ENCODE measurements at places on chromosomes 6 and 20.

GRCh38 chr6:168439794-168440450 lies 1.1 kb upstream of the SMOC2 start:
- DNase-seq: no peak

DNA sequence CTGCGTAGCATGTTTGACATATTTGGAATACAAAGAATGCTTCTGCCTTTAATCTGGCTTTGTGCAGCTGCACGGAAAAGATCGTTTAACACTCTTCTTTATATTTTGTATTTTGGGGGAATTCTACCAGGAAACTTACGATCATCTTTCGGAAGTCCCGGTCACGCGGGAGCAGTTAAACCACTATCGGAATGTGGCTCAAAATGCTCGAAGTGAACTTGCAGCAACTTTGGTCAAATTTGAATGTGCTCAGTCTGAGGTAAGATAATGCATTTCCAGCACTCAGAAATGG lies 42.3 kb downstream of the CCDC170 start:
- DNase-seq: peak; percentile 50

- DNase-seq: no peak
Measured at GRCh38 chr6:47348316-47348863, 38.7 kb upstream of the TNFRSF21 start.

GRCh38 chr6:108800427-108800864 lies 47.8 kb upstream of the ARMC2 start:
- no peak for DNase-seq

- no peak for DNase-seq
Measured at GRCh38 chr6:154484942-154485341, 25.5 kb downstream of the CNKSR3 start.

DNA sequence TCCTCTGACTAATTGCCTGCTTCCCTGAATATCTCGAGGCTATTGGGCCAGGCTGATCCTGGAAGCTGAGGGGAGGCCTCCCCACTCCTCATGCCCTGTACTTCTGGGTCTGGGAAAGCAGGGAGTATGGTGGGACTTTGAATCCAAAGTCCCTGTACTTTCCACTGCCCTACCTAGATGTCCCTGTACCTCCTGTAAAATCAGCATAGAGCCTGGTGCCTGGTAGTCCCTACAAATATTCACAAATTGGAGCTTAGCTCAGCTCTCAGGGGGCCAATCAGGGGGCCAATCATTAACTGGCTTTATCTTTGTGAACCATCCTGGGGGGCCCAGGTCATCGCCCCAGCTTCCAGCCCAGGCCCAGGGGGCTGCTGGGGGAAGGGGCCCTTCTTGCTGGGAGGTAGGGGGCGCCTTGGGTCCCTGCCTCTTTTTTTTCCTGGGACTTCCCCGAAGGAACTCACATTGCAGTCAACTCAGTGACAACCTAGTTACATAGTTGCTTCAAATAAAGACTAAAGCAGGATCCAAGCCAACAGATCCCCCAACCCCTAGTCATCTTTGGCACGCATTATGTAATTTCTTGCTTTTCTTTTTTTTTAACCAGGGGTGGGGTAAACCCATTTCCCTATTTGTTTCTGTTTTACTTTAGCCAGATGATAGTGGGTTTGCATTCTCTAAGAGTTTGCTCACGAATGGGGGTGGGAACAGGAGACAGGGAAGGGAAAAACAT lies 6.9 kb upstream of the VEGFA start:
- peak; percentile 61 for DNase-seq

DNA sequence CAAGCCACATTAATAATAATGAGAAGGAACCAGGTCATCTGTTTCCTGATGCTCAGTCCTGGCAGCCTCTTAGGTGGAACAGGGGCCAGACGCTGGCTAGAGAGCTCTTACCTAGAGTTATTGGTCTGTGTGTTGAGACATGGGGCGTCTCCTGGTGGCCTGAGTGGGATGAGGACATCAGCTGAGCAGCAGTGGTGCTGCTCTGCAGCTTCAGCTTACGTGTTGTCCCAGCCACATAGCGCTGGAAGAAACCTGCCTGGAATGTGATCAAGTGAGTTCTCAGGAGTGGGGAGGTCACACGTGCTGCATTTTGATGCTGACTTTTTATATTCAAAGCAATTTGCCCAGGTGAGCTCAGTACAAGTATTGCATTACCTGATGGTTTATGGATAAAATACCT lies 355.4 kb downstream of the CDH26 start:
- DNase-seq: no peak

- DNase-seq: peak; percentile 85
Measured at GRCh38 chr6:153090241-153090930, 40.7 kb downstream of the RGS17 start.

DNA sequence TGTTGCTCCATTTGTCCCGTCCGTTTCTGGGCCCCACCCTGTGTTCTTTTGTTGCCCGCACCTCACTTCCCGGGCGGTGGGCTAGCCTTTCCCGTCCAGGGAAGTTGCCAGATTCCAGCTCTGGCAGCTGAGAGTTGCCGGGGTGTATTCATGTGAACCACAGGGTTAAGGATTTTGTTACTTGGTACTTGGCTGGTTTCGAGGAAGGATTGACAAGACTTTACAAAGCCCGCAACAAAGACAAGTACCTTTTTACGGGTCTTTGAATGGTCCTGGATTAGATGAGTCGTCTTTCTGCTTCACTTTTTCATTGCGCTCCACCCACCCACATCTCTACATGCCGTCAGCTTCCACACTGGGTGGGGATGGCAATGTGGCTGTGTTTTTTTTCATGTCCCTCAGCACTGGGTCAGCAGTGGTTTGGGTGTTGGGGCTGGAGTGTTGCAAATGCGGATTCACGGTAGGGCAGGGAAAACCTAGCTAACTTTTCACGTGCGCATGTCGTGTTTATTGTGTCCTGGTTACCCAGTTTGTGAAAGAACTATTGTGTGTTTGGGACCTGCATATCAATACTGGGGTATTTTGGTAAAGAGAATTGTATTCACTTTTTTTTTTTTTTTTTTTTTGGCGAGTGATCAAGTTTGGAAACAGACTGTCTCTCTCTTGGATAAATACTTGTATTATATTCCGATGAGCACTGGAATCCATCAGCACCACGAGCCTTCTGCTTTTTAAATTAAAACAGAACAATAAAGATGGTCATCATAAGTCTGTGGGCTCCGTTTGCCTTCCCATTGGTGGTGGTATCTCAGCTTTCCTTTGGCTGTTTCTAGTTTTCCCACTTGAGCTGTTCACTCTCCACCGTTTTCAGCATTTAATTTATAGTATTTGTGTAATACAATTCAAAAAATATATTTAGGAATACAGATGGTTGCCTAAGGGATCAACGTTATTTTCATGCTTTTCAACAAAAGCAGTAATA lies 1.2 kb downstream of the DUSP22 start:
- DNase-seq: peak; percentile 23

- DNase-seq: no peak
Measured at GRCh38 chr6:69976591-69977090, 110.3 kb downstream of the COL19A1 start.

- DNase-seq: peak; percentile 84
Measured at GRCh38 chr6:109174916-109175315, 79.6 kb downstream of the CEP57L1 start.

GRCh38 chr6:168130697-168131371 lies 51.8 kb upstream of the FRMD1 start:
- no peak for DNase-seq

DNA sequence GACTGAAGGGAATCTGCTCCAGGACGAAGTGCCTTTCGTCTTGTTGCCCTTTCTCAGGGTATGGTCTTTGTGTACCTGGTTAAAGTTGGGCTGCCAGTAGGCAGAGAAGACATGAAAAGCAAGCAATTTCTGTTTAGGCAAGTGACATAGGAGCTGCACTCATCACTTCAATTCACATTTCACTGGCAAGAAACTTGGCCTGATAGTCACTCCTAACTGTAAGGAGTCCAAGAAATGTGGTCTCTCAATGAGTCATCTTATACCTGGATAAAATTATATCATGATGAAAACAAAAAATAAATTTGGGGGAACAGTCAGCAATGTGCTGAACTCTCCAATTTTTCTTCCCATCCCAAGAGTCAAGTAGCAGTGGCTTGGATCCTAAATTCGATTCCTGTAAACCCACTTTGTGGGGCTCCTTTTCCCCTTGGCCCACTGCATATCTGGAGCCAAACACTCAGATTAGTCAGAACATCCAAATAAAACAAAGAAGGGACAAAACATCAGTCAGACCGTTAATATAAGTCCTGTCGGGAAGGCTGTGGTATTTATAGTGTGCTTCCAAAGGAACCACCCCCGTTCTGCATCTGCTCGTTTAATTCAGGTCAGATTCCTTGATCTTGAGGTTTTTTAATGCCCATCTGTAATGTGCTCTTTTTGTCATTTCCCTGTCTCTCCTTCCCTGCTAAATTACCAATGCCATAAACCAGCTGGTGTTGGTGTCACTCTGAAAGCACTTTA lies 5.0 kb upstream of the GABRR1 start:
- no peak for DNase-seq
